Hematopoietic multipotent progenitor cell treated with erythropoietin and hydrocortisone succinate and interleukin-3 and kit ligand, for 6 days (in vitro differentiated cells): ENCODE measurements at places on chromosomes 5 and 9.
A peak's percentile ranks its signal among the peaks of the same experiment; 100 is the strongest.

DNA sequence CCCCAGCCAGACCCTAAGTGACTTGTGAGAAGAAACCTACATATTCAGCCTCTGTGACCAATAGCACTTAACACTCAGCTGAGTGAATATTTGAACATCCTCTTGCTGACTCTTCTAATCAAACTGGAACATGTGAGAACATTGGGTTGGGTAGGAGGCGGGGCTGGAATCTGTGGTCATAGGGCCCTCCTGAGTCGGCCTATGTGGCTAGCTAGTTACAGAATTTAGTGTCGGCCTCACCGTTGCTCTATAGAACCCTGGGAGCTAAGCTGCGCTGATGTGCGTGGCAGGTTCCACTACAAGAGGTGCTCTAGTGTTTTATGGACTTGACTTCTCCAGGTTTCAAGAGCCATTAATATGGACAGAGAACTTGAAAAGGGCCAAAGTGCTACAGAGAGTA lies 138.8 kb downstream of the DROSHA start:
- DNase-seq, result peak; percentile 57

DNA sequence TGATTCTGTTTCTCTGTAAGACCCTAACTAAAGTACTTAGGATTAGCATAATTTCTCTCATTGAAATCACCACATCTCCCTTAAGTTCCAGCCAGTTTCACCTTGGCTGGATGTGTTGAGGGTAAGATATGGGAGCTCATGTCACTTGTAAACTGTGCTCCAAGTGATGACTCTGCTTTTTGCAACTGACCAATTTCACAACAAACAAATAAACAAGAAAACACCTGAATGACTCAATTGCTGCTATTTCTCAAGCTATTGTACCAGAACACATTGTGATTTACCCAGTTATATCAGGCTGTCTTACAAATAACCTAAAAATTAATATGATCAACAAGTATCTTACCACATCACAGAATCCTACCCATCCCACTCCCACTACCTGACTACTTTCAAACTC lies 379.1 kb upstream of the KIF2A start:
- no peak for DNase-seq

GRCh38 chr5:113514289-113514635 lies 768 bp downstream of the YTHDC2 start:
- peak; percentile 49 for DNase-seq

- DNase-seq, result no peak
Observed at GRCh38 chr9:81720450-81721086, 31.2 kb upstream of the TLE1 start.

GRCh38 chr5:172895549-172895948 lies 61.5 kb downstream of the ERGIC1 start:
- no peak for DNase-seq

- no peak for DNase-seq
Observed at GRCh38 chr9:14741369-14741768, 18.8 kb upstream of the CER1 start.

GRCh38 chr5:176814836-176815438 lies 4.6 kb downstream of the UNC5A start:
- no peak for DNase-seq

GRCh38 chr9:101778332-101778731 lies 39.9 kb upstream of the GRIN3A start:
- DNase-seq, result no peak

DNA sequence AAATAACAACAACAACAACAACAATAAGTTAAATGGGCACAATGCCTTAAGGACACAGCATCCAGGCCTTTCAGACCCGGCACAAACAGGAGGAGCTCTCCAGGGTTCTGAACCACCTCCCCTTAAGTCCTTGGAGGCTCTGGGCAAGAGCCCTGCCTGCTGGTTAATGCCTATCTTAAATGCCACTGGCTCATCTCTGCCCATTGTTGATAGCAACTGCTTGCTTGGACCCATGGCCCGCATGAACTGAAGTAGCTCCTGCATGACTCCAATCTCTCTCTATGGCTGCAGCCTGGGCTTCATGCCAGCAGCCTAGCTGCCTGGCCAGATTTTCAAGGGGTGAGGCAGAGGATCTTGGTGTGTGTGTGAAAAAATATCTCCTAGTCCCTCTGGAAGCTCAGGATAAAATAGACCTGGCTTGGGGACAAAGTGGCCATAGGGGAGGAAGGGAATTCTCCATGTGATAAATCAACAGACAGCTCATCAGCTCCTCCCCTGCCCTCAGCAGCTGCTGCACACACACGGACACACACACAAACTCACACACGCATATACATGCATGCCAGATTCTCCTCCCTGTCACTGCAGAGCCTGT lies 27.4 kb downstream of the FAM219A start:
- DNase-seq, result peak; percentile 90

DNA sequence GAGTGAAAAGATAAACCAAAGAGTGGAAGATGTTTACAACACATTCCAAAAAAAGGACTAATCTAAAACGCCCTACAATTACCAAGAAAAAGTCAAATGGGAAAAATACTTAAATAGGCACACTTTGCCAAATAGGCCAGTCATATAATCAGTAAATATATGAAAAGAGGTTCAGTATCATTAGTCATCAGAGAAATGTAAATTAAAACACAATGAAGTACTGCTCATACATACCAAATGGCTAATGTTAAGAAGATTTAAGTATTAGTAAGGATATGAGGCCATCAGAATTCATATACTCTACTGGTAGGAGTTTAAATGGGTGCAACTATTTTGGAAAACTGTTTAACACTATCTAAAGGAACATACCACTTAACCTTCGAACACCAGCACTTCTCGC lies 47.6 kb downstream of the ZDHHC21 start:
- DNase-seq, result no peak
